ENCODE measurements at places on chromosomes 1 and 21. TPM values are rescaled to one million over a fixed set of nuclear protein-coding genes. Genes with fewer than 3 reads are reported as not detected.

DNA sequence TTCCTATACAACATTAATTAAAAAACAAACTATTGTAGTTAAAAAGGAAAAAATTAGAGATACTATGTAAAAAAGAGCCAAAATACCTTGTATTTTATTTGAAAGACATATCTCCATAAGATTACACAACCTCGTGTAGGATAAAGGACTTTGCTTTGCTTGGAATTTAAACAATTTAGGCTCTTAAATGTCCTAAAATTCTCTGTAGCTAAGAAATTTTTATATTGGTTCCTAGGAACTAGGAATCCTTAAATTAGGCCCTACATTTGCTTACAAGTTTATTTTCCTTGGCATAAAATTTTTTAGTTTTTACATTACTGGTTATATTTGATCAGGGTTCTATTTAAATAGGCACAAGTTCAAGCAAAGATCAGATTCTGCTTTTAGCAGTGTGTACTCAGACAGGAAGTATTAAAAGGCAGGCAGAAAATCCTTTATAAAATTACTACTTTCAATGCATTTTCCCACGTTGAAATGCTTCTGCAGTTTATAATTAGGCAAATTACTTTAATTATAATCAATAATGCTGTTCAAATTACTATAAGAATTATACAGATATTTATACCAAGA is 3.4 kb upstream of the ANGPTL3 start:
- H3K4me1 ChIP-seq = no peaks in the 10 kb centered on the region
- peak; percentile 16 for DNase-seq
- no peaks in the 10 kb centered on the region for H3K27me3 ChIP-seq
- no peak overlapping the region for H3K27ac ChIP-seq

- H3K36me3 ChIP-seq = peaks cover 34% of the 10 kb centered on the region
- no peak for DNase-seq
- H3K4me1 ChIP-seq = no peaks in the 10 kb centered on the region
- no peak overlapping the region for H3K27ac ChIP-seq
These were observed 11.8 kb upstream of the SRM start for GRCh38 chr1:11071463-11072215.

The OR2W3 gene
- total RNA-seq = not detected

DNA sequence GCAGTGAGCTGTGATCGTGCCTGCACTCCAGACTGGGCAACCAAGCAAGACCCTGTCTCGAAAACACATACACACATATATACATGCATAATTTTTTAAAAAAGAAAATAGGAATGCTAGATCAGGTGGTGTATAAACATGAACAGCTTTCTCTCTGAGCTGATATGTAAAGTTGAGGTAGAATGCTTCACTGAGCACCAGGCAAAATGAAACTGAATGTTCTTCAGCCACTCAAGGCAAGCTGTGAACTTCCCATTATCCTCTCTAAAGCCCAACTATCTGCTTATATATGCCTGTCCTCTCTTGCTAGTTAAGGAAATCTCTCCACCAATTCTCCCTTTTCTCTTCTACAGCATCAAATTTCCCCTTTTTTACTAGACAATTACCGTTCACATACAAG is 93.0 kb downstream of the NUF2 start:
- H3K36me3 ChIP-seq = no peaks in the 10 kb centered on the region
- H3K27ac ChIP-seq = no peak overlapping the region
- H3K4me1 ChIP-seq = no peaks in the 10 kb centered on the region
- no peak overlapping the region for H3K4me3 ChIP-seq

GRCh38 chr1:171486048-171486519 is 754 bp downstream of the PRRC2C start:
- H3K36me3 ChIP-seq = peaks cover under 1% of the 10 kb centered on the region
- H3K4me1 ChIP-seq = peaks cover 6% of the 10 kb centered on the region
- DNase-seq = peak; percentile 86
- peak overlapping the region; percentile 99 for H3K27ac ChIP-seq
- no peaks in the 10 kb centered on the region for H3K27me3 ChIP-seq

The TSEN15 gene
- total RNA-seq = 53.7 TPM

The CRABP2 gene
- 70.4 TPM for total RNA-seq

DNA sequence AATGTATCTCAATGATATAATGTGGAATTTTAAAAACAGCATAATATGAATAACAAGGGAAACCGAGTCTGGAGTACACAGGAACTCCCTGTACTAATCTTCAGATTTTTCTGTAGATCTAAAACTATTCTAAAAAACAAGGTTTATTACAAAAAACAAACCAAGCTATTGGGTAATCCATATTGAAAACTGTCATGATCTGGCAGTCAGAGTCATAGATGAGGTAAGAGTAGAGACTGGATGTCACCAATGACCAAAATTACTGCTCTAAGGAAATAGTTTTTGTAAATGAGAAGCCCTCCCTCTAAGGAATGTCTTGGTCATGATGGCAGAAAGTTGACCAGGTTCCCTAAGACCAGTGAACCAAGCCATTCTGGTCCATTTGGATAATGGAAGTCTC is 2.4 kb upstream of the SPOCD1 start:
- no peaks in the 10 kb centered on the region for H3K27me3 ChIP-seq
- H3K27ac ChIP-seq = no peak overlapping the region
- no peaks in the 10 kb centered on the region for H3K36me3 ChIP-seq
- H3K4me3 ChIP-seq = no peak overlapping the region

GRCh38 chr1:44505210-44505993 is 100.3 kb downstream of the RNF220 start:
- no peaks in the 10 kb centered on the region for H3K36me3 ChIP-seq
- no peak overlapping the region for H3K4me3 ChIP-seq
- peak; percentile 18 for DNase-seq
- no peaks in the 10 kb centered on the region for H3K4me1 ChIP-seq
- H3K27me3 ChIP-seq = peaks cover 32% of the 10 kb centered on the region

DNA sequence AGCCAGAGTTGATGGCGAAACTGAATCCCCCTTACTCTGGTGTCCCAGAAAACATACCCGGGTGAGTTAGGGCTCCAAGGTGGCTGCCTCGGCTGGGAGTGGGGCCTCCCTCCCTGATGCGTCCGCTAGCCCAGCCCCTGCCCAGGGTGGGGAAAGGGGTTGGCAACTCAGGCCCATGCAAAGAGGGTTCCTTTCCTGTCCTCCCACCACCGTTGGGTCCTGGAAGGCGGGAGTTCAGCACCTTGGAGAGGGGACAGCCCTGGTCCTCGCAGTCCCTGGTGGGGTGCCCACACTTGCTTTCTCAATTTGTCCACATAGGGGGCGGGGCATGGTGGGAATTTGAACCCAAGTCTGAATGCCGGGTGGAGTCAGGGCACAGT is 6.1 kb downstream of the SRM start:
- H3K4me1 ChIP-seq = no peaks in the 10 kb centered on the region
- peaks cover 14% of the 10 kb centered on the region for H3K36me3 ChIP-seq
- H3K27ac ChIP-seq = no peak overlapping the region

The BRWD1 gene
- total RNA-seq = 62.1 TPM

The HDAC1 gene
- 86.3 TPM for total RNA-seq

The S100A7A gene
- total RNA-seq = not detected

- H3K27me3 ChIP-seq = no peaks in the 10 kb centered on the region
- H3K27ac ChIP-seq = peak overlapping the region; percentile 82
- peaks cover 13% of the 10 kb centered on the region for H3K4me1 ChIP-seq
These were observed 237.6 kb downstream of the MRPL39 start for GRCh38 chr21:25369524-25370300.

- H3K4me3 ChIP-seq = no peak overlapping the region
- H3K4me1 ChIP-seq = no peaks in the 10 kb centered on the region
- peak; percentile 22 for DNase-seq
These were observed 15.1 kb upstream of the TUT4 start for GRCh38 chr1:52567943-52568342.

The CADM3 gene
- total RNA-seq = 2.1 TPM

- H3K27ac ChIP-seq = no peak overlapping the region
- no peak for DNase-seq
- H3K4me3 ChIP-seq = no peak overlapping the region
- no peaks in the 10 kb centered on the region for H3K27me3 ChIP-seq
- H3K4me1 ChIP-seq = no peaks in the 10 kb centered on the region
These were observed 116.6 kb upstream of the PROX1 start for GRCh38 chr1:213871179-213871578.

DNA sequence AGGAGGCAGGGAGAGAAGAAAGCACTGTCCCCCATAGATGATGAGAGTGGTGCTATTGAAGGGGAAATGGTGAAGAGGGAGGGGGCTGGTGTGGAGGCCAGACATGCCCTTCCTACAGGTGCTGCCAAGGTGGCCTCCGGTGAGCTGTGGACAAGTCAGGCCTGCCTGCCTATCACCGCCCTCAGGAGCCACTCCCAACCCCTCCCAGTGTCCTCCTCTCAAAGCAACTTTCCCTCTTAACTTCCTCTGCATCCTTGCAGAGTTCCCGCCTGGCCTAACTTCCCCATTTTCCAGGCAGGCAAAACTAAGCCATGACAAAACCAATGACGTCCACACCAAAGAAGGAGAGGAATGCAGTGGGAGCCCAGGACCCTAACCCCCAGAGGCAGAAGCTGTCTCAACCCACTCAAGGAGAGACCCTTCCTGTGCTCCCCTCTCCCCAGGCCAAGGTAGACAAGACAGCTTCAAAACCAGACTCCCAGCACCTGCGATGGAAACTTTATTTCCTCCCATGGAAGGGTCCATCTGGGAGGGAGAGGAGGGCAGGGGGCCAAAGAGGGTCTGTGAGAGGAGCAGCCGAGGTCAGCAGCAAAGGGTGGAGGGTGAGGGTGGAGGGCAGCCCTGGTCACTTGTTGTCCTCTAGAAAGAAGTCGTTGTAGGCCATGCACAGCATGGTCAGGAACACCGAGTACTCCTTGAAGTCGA is 1.0 kb upstream of the S100A6 start:
- H3K27me3 ChIP-seq = no peaks in the 10 kb centered on the region
- peaks cover 20% of the 10 kb centered on the region for H3K4me1 ChIP-seq
- DNase-seq = no peak
- peak overlapping the region; percentile 100 for H3K4me3 ChIP-seq

The FCRL2 gene
- total RNA-seq = not detected

DNA sequence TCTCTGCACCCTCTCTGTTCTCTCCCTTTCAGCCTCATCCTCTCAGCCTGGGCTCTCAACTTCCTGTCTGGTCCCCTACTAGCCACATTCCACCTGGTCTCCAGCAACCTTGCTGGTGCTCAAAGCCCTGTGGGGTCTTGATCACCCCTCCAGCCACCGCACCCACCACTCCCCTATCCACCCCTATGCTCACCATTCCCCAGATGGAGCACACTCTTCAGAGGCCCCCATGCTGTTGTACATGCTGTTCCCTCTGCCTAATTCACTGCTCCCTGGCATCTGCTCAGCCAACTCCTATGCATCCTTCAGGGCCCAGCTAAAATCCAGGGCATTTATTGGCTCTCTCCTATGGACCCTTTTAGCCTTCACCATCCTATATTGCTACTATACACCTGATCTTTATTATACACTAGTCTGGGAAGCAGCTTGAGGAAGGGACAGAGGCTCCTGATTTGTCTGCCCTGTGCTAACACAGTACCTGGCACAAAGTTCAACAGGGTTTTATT is 81.0 kb downstream of the GLIS1 start:
- peaks cover 4% of the 10 kb centered on the region for H3K4me1 ChIP-seq
- no peak overlapping the region for H3K27ac ChIP-seq
- no peaks in the 10 kb centered on the region for H3K36me3 ChIP-seq
- no peak overlapping the region for H3K4me3 ChIP-seq

DNA sequence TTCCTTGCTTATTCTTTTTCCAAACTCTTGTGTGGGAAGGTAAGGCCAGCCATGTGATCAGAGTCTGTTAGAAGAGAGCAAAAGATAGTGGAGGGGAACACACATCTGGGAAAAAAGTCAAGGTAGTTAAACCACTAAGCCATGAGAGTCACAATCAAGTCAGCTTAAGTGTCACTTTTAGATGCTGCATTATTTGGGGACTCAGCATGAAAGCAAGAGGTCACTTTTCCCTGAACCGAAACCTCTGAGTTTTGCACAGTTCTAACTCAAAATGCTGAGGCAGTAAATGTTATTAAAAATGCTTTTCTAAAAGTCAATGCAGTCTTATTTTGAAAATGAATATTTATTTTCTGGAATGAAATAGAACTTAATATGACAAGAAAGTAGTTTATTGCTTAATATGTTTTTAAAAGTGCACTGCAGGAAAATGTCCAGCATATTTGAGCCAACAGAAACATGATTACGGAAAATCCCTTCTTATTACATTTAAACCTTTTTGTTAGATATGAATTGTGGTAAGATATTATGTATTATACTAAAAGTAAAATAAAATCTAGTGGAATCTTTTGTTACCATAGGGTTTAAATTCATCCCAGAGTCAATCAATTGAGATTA is 69.3 kb downstream of the RBM11 start:
- no peak overlapping the region for H3K4me3 ChIP-seq
- H3K27me3 ChIP-seq = no peaks in the 10 kb centered on the region
- no peak for DNase-seq
- H3K36me3 ChIP-seq = no peaks in the 10 kb centered on the region
- H3K4me1 ChIP-seq = no peaks in the 10 kb centered on the region

The FALEC gene
- total RNA-seq = 1.0 TPM

GRCh38 chr1:214050513-214051401 is 63.0 kb downstream of the PROX1 start:
- no peak for DNase-seq
- H3K4me3 ChIP-seq = no peak overlapping the region
- H3K36me3 ChIP-seq = no peaks in the 10 kb centered on the region
- no peak overlapping the region for H3K27ac ChIP-seq
- H3K27me3 ChIP-seq = no peaks in the 10 kb centered on the region

The CACNA1S gene
- not detected for total RNA-seq

GRCh38 chr1:153122831-153123421 is 9.6 kb upstream of the SPRR2F start:
- no peak for DNase-seq
- H3K27ac ChIP-seq = no peak overlapping the region
- H3K27me3 ChIP-seq = no peaks in the 10 kb centered on the region
- H3K4me3 ChIP-seq = no peak overlapping the region
- H3K4me1 ChIP-seq = no peaks in the 10 kb centered on the region
- H3K36me3 ChIP-seq = no peaks in the 10 kb centered on the region

DNA sequence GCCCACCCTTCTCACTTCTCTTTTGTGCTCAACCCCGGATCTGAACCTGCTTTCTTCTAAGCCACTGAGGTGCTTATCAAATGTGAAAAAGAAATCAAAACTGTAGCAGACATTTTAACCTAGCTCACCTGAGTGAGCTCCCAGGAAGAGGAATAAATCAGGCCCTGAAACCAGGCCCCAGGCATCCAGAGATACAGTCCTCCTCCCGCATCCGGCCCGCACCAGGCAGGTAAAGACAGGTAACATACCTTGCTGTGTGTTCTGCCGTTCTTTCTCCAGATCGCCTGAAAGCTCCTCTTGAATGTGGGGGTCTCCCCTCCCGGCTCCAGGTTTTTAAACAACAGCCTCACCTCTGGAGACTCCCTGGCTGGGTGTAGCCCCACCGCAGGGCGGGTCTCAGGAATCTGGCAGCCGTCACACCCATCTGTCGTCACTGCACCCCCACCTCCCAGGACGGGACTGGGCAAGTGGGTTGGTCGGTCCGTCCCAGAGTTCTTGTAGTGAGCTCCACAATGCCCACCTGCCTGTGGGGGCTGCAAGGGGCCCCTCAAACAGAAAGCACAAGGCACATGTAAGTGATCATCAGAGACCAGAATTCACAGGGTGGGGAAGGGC is at the start of gene LAMB3:
Gene LAMB3 (minus strand): TSS at position 305 of the 615 bp plus-strand sequence. CDS start 1,481 bp downstream, outside the sequence.
- H3K4me1 ChIP-seq = peaks cover 28% of the 10 kb centered on the region
- H3K27me3 ChIP-seq = no peaks in the 10 kb centered on the region
- H3K27ac ChIP-seq = no peak within 1 kb of the TSS
- DNase-seq = no peak
